ENCODE measurements at places on chromosomes 7 and 10.
A peak's percentile ranks its signal among the peaks of the same experiment; 100 is the strongest.

GRCh38 chr10:116186273-116186672 lies 86.7 kb downstream of the GFRA1 start:
- no peak for DNase-seq

DNA sequence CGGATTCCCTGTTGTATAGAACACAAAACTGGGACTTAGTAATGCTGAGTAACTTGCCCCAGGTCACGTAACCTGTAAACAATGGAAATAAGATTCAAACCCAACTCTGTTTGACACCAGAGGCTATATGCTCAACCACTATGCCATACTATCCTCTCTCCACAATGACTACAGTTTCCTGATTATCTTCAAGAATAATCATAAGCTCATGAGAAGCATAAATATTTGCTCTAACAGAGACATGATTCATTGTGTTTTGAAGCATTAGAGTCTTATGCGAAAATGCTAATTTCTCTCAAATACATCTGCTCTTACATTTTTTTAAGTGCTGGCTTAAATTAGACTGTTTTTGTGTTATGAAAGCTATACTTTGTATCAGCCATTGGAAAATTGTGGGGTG lies 241.3 kb downstream of the LHFPL3 start:
- DNase-seq, result no peak

DNA sequence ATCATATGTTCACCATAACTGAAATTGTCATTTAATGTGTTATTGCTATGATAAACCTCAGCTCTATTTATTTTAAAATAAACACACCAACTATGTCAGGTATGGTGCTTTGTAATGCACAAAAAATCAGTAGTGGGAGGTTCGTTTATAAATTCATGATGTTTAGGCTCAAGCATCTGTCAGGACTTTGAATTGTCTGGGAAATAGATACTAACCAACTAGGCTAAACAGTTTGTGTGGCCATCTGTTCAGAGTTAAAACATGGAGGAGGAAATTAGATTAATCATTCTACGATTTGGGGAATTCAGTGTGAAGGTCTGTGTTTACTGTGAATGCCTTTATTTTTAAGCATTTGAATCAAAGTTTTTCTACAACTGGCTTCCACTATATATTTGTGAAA lies 212.6 kb upstream of the FZD8 start:
- DNase-seq, result no peak

DNA sequence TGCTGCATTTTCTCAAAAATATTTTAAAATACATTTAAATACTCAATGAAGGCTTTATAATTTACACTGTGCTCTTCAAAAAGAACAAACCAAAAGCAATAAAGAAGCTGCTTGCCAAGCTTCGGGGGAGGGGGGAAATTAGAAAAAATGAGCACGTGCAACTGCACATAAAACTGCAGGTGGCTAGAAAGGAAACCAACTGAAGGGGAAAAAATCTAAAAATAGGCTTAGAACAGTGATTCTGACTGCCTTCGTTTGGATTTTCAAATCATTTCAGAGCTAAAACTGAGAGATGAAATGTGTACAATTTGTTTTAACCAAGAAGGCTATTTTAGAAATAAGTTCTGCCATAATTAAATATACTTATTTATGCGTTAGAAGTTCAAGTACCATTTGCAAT lies 61.4 kb downstream of the ABI1 start:
- DNase-seq, result no peak

GRCh38 chr7:77409005-77409738 lies 7.0 kb downstream of the GSAP start:
- peak; percentile 73 for DNase-seq

DNA sequence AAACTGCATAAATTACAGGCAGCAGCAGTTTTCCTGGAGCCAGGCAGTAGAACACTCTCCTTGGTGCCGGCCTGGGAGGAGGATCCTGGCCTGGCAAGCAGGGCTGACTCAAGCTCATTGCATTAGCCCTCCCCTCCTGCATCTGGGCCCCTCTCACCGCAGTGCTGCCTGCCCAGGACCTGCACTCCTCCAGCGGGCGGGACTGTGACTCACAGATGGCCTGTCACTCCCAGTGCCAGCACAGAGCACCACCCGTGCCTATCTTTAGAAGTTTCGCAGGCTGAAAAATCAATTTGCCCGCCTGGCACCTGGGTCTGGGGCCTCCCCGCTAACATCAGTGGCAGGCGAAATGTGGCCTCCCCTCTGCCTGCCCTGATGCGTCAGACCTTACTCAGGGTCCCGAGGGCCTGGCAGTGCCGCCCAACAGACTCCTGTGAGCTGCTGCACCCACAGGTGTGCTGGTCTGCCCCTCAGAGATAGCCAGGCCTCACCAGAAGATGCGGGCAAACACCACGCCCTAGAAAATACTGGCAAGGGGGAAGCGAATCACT lies 123.8 kb downstream of the KCNMA1 start:
- DNase-seq, result peak; percentile 89

- no peak for DNase-seq
Measured at GRCh38 chr7:85840554-85840953, 653.7 kb upstream of the SEMA3D start.

DNA sequence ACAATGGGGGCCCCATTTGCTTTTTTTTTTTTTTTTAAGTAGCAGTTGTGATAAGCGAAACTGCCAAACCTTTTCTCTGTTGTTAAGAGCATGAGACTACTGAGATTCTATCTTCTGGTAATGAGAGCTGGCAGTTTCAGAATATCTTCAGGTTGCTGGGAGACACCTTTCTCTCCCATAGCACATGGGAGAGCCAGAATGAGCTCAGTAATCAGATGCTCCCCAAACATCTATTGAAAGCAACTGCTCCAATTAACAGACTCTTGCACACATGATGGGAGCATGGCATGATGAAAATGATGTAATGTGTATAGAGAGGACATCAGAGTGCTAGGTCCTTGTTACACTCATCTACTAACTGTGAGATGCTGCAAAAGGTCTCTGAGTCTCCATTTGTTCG lies 18.8 kb downstream of the MYO3A start:
- DNase-seq, result no peak

DNA sequence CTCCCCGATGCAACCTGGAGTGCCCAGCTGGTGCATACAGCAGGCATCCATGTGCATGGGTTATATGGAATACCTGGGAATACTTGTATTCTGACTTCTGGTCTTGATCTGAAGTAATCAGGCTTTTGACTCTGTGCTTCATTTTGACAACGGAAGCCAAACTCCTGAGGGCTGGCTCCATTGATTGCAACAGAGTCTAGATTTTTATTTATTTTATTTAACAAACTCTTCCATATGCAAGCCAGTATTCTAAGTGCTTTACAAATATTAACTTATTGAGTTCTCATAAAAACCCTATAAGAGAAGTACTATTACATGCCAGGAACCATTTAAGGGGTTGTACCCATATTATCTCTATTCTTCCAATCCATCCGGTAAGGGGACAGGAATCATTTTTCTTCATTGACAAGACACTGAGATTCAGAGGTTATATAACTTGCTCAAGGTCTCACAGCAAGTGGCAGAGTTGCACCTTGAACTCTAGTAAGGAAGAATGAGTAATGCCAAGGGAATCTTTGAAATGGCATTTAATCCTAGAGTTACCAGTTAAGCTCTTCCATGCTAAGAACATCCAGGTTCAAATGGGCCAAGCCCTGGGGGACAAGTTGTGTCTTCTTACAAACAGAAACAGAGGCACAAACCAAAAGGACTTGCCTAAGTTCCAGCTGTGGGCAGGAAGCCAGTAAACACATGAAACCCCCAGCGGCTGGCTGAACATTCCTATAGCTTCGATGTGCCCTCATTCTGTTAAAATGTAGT lies 241.0 kb downstream of the WDR11 start:
- DNase-seq, result peak; percentile 69

DNA sequence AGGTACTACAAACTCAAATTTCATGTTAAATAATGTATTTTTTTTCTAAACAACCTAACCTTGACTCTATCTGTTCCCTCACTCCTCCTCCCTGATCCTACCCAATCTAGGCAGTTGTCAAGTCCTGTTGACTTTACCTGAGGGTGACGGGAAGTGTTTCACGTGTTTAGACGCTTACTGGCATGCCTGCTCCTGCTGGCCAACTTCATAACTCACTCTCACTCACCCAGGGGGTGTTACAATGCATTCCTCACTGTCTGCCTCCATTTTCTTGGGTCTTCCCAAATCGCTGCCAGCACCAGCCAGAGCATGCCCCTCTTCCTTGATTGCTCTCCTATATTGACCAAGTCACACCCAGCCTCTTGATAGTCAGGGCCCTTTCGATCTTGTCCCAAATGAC lies 28.3 kb downstream of the CRCP start:
- no peak for DNase-seq

GRCh38 chr10:101545898-101546297 lies 42.2 kb downstream of the POLL start:
- DNase-seq, result no peak

Measured in astrocyte of the spinal cord (primary cell).